ENCODE measurements at places on chromosomes 5 and 9. TPM values are rescaled to one million over a fixed set of nuclear protein-coding genes. Genes with fewer than 3 reads are reported as not detected.

Gene CER1
- total RNA-seq: not detected

Gene RMND5B
- total RNA-seq: 23.3 TPM

DNA sequence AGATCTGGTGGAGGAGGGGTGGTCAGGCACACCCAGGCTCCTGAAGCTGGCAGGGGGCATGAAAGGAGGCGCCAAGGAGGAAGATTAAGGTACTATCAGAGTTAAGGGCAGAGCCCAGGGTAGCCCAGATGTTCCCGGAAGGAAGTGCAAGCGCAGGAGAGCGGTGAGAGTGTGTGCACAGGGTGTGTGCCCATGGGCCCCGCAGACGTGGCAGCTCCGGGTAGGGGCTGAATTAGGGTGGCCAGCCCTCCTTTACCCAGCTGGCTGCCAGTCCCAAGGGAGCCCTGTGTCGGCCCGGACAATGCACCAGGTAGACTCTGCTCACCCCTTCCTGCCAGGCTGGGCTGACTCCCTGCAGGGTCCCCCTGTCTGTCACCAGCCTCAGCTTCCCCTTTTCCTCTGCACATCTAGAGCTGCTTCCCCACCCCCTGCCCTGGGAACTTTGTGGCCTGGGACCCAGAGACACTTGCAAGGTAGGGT is at the start of gene SMIM33:
TSS of gene SMIM33 (plus strand) at position 184 of the 480 bp plus-strand sequence. CDS start at position 302, 118 bp downstream.
- no peak for DNase-seq

DNA sequence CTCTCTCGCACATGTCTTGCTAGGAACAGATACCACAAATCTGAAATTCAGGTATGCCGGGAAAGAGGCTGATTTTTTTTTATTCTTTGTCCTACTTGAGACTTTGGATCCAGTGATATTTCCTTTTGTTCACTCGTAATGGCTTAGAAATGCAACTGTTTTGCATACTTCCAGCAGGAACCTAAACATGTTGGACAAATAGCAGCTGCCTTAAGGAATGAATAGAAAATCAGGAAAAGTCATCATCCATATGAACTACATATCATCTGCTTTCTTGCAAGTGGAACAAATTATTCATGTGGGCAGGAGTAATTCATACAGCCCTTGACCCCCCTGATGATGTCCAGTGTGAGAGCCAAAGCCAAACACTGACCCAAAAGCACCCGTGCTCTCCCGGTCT is 17.4 kb downstream of the TTC39B start:
- no peak for DNase-seq

DNA sequence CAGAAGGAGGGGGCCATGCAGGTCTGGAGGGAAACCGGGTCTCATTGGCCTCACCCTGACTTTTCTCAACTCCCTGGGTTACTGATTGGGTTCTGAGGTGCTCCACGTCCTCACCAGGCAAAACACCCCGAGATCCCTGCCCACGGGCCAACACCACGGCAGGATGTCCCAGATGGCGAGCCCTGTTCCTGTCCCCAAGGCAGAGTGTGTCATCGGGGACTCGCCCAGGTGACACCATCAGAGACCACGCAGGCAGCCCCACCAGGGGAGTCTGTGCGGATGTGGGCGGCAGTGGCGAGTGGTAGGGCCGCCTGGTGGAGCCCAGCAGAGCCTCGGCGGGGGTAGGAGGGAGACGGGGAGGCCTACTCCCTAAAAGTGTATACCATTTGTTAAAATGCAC is 59.0 kb upstream of the UBAC1 start:
- no peak for DNase-seq

Gene KIF27
- 1.0 TPM for total RNA-seq

- DNase-seq: no peak
Observed at GRCh38 chr5:143708672-143709071, 103.3 kb upstream of the HMHB1 start.

GRCh38 chr9:72443855-72444254 is 77.6 kb upstream of the TMC1 start:
- DNase-seq: no peak

DNA sequence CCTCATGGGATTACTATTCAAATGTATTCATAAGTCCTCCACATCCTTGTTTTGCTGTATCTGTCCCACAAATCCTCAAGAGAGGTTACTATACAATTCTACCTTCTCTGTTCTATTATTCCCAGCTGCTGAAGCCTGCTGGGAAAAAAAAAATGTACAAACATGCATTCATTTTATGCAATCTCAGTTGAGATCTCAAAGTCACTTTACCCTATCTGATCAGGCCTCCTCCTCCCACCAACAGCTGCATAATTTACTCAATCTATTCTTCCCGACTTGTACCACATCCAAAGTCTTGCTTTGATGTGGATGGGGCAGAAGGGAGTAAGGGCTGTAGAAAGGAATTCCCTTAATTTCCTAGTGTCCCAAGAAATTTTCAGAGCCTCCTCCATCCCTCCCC is 28.6 kb downstream of the PSIP1 start:
- DNase-seq: no peak

GRCh38 chr5:143812085-143812705 is at the start of gene HMHB1:
Gene HMHB1 (plus strand): TSS chr5:143812161.
- no peak for DNase-seq

DNA sequence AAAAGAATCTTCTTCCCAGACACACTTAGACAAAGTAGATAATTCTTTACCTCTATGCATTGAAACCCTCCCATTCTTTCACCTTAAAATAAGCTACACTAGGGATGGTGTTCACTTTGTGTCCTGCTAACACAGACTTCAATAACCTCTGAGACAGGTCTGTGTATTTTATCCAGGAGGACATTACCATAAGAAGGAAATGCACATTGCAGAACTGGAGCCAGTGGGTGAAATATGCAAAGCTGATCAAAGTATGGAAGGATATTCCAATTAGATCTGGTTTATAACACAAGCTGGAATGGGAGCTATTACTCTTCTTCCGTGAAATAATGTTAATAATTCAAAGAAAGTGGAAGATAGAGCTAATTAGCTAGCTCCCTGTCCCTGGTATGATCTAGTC is 204.1 kb downstream of the BRINP1 start:
- no peak for DNase-seq

DNA sequence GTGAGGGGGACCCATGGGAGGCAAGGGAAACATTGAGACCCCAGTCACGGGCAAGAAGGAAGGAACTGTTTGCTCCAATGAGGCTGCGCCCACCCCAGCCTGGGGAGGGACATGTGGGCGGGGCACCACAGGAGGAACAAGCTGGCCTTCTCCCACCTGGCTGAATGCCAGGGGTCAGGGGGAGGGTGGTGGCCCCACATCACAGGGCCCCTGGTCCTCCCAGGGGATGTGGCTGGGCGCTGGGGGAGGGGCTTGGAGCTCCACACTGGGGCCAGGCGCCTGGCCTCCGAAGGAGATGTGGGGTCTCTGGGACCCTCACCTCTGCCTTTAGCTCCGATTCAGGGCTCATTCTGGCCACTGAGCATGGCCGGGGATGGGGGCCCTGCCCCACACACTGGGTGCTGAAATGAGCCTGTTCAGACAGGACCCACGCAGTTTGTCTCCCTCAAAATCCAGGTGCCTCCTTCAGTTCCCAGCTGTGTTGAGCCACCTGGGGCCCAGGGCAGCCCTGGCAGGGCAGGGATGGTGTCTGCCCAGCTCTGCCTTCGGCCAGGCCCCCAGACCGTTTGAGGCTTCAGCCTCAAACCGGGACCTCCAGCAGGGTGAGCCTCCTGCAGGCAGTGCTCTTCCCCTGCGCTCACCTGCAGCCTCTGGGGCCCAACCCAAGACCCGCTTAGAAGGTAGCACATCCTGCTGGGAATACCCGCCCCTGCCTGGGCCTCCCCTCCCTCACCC is 33.2 kb upstream of the NOTCH1 start:
- no peak for DNase-seq

- no peak for DNase-seq
Observed at GRCh38 chr5:94362857-94363256, 255.5 kb downstream of the KIAA0825 start.

Gene C9orf43
- total RNA-seq: 0.37 TPM

Gene IL5
- total RNA-seq: not detected

DNA sequence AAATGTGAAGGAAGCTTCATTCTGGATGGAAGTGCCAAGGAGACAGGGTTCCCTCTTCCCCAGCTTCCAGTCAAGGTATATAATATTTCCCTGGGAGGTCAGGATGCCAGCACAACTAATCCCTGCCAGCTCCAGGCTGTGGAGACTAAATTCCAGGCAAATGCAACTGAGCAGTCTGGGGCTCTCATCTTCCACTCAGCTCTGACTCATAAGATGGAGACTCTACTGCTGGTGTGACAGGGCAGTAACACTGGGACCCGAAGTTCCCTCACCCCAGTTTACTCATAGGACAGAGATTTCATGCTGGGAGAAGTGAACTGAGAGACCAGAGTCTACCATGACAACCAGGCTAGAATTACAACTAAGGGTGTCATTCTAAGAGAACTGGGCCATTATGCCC is 235.4 kb downstream of the FSTL4 start:
- peak; percentile 4 for DNase-seq

- no peak for DNase-seq
Observed at GRCh38 chr5:67610186-67610912, 413.8 kb upstream of the CD180 start.

DNA sequence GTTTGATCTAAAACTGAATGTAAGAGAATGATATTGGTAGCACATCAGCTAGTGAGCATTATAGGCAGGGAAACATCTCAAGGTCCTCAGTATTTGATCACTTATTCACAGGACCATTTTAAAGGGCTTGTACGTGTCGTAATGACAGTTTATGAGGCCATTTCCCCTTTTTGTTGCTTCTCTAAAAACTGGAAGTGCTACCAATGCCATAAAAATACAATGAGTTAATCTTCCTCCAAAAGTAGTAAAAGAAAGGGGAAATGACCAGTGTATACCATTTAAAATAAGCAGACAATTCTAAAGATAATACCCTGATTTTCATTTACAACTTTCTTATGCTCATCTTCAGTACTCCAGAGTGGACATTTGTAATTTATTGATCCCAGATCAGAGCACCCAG is 285.8 kb upstream of the PCSK5 start:
- DNase-seq: no peak

DNA sequence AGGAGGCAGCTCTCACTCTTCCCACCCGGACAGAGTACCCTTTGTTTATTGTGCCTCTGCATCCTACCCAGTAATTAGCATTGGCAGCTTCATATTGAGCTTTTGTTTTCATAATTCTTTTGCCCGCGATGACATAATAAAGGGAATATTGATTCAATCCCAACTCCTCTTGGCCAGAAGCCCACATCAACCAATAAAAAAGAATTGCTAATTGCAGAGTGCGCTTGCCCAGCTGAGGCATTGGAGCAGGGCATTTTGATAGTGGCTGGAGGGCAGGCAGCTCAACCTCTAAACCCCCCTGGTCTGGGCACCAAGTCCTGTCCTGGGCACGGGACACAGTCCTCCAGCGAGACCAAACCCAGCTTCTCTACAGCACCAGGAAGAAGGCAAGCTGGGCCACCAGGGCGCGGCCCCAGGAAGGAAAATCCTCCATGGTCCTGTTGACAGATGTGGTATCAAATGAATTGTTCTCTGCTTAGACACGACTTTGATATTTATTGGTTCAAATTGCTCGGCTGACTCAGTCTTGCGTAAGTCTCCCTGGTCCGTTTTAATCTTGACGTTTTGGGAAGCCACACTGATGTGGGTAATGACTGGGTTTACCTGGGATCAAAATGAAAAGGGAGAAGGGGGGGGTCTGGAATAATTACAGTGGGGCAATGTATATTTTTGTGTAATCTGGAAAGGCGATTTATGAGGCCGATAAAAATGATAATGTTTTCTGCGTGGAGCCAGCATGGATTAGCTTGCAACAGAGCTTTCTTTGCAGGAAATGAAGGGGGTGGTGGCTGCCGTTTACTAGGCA is 220.7 kb upstream of the MSX2 start:
- peak; percentile 13 for DNase-seq
